PC-9 (cell line): ENCODE measurements at places on chromosomes 12 and 14. TPM values are rescaled to one million over a fixed set of nuclear protein-coding genes. Genes with fewer than 3 reads are reported as not detected.

Gene OR6C3
- total RNA-seq, result not detected in 2 replicates

Gene KCNK13
- not detected in 2 replicates for total RNA-seq

Gene TMCC3
- 10.0 and 19.9 TPM in 2 replicates for total RNA-seq

DNA sequence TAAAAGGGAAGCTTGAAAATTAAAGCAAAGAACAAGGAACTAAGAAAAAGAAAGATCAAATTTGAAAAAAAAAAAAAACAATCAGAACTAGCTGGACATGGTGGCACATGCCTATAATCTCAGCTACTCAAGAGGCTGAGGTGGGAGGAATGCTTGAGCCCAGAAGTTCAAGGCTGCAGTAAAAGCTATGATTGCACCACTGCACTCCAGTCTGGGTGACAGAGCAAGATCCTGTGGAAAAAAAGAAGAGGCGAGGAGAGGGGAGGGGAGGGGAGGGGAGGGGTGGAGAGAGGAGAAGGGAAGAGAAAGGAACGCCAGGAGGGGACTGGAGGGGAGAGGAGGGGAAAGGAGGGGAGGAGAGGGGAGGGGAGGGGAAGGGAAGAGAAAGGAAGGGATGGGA is 43.0 kb downstream of the EEA1 start:
- no peak for DNase-seq

Gene COCH
- 1.4 and 1.5 TPM in 2 replicates for total RNA-seq

- no peak for DNase-seq
Measured at GRCh38 chr14:22380571-22381407, 208.2 kb downstream of the DAD1 start.

DNA sequence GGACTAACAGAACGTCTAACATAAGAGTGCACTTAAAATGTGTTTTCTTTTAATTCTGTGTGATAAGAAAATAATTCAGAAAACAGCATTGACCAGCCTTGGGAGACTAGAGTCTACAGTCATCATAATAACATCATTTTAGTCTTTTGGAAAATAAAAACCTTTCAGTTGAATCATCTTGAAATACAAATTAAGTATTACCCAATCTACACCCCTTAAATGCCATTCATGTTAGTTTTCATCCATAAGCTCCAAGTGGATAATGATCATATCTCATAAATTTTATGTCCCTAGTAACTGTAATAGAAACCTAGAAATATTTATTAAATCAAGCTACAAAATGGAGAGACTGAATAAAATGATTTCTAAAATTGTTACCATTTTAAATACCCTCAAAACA is 32.4 kb downstream of the EPS8 start:
- DNase-seq, result no peak

- no peak for DNase-seq
Measured at GRCh38 chr12:127494961-127495915, 771.7 kb upstream of the TMEM132C start.

Gene NR1H4
- total RNA-seq, result not detected in 2 replicates

GRCh38 chr14:21978184-21978998 is 304.8 kb upstream of the OR4E1 start:
- DNase-seq, result peak; percentile 24

Gene RNASE1
- total RNA-seq, result 32.2 and 47.4 TPM in 2 replicates

Gene PTHLH
- 1.6 and 1.9 TPM in 2 replicates for total RNA-seq

Gene PPP1R36
- 0.35 TPM in 1 of 2 replicates, not detected in the other for total RNA-seq

Gene SMCO2
- total RNA-seq, result 1.9 and 3.7 TPM in 2 replicates

Gene MYF5
- total RNA-seq, result not detected in 2 replicates

DNA sequence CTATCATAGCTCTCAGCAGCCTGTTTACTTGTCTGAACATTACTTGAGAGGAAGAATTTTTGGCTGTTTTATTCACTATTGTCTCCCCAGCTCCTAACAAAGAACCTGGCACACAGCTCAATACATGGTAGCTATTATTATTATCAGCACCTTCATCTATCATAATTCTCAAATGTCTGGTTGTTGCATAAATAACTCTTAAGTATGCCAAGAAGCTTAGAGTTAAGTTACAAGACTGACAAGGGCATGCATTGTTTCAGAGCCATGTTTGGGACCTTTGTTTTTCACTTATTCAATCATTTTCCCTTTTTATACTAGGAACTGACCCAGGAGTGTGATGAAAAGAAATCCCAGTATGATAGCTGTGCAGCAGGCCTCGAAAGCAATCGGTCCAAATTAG is 77.5 kb upstream of the ATP2A2 start:
- no peak for DNase-seq

DNA sequence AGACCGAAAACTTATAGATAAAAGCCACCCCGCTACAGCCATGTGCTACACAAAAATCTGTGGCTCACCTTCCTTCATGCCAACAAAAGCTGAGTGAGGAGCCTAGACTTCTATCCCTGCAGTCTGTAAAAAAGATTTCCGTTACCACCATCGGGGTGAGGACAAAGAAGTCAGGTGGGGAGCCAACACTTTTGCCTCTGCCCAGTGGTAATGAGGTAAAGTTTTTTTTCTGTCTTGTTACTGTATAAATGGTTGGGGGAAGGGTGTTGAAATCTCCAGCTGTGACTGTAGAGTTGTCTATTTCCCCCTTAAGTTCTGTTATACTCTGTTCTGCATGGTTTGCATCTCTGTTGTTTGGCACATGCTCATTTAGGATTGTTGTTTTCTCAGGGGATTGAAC is 707.8 kb downstream of the FLRT2 start:
- DNase-seq, result no peak

GRCh38 chr14:90836692-90837063 is 20.4 kb upstream of the TTC7B start:
- DNase-seq, result no peak

GRCh38 chr12:108309674-108310312 is 29.3 kb downstream of the CMKLR1 start:
- DNase-seq, result no peak

Gene KRT82
- not detected in 2 replicates for total RNA-seq
